ENCODE measurements at places on chromosomes 4 and X.

GRCh38 chr4:26566133-26566532, 17.8 kb upstream of the TBC1D19 start:
- no peak overlapping the region for H3K4me3 ChIP-seq
- H3K36me3 ChIP-seq: no peaks in the 10 kb centered on the region
- no peaks in the 10 kb centered on the region for H3K27me3 ChIP-seq
- no peak for DNase-seq
- H3K4me1 ChIP-seq: no peaks in the 10 kb centered on the region

GRCh38 chr4:87165892-87166291, 54.5 kb downstream of the KLHL8 start:
- no peak for DNase-seq

- DNase-seq: no peak
- peaks cover 11% of the 10 kb centered on the region for H3K4me1 ChIP-seq
- no peak overlapping the region for H3K4me3 ChIP-seq
- no peaks in the 10 kb centered on the region for H3K27me3 ChIP-seq
- H3K36me3 ChIP-seq: no peaks in the 10 kb centered on the region
Observed at GRCh38 chr4:124429746-124430250, 282.7 kb downstream of the ANKRD50 start.

- no peaks in the 10 kb centered on the region for H3K27me3 ChIP-seq
- no peak for DNase-seq
- H3K36me3 ChIP-seq: peaks cover 56% of the 10 kb centered on the region
- peaks cover 1% of the 10 kb centered on the region for H3K4me1 ChIP-seq
- no peak overlapping the region for H3K4me3 ChIP-seq
Observed at GRCh38 chr4:118801895-118802575, 33.9 kb downstream of the SEC24D start.

DNA sequence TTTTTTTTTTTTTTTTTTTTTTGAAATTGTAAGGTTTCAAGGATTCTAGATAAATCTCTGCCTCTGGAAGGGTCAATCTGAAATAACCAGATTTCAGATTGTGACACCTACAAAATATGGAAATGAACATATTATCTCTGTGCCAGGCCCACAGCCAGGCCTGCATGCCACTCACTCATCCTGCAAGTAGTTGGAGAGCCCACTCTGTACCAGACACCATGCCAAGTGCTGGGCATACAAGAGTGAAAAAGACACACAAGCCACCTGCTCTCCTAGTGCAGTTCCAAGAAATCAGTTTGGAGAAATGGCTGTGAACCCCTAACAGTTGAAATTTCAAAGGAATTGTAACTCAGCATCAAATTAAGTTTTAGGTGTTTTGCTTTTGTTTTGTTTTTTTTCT, 145.9 kb upstream of the NOCT start:
- no peaks in the 10 kb centered on the region for H3K36me3 ChIP-seq
- no peaks in the 10 kb centered on the region for H3K27me3 ChIP-seq
- no peak overlapping the region for H3K4me3 ChIP-seq
- no peak overlapping the region for H3K27ac ChIP-seq
- no peaks in the 10 kb centered on the region for H3K4me1 ChIP-seq
- no peak for DNase-seq

- no peak overlapping the region for H3K27ac ChIP-seq
- H3K27me3 ChIP-seq: no peaks in the 10 kb centered on the region
- no peak for DNase-seq
Observed at GRCh38 chr4:146486565-146486964, 35.2 kb downstream of the SLC10A7 start.

DNA sequence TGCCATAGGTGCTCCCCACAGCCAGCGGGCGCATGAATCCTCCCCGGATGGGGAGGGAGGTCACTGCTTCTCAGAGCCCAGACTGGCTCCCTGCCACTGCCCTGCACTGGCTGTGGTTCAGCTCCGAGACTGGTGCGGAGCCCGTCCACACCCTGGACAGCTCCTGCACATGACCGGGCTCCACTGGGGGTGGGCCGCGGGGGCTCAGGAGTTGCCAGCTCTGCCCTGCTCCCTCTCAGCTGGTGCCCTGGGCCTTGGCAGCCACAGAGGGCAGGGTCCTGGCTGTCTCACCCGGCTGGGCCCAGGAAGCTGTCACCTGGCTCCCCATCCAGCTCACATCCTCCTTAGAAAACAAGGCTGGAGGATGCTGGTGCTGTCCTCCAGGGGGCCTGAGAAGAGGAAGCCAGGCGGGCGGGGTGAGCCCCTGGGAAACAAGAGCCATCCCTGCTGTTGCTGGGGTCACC, 64.9 kb upstream of the ADRA2C start:
- DNase-seq: no peak
- H3K4me1 ChIP-seq: no peaks in the 10 kb centered on the region
- no peaks in the 10 kb centered on the region for H3K36me3 ChIP-seq

DNA sequence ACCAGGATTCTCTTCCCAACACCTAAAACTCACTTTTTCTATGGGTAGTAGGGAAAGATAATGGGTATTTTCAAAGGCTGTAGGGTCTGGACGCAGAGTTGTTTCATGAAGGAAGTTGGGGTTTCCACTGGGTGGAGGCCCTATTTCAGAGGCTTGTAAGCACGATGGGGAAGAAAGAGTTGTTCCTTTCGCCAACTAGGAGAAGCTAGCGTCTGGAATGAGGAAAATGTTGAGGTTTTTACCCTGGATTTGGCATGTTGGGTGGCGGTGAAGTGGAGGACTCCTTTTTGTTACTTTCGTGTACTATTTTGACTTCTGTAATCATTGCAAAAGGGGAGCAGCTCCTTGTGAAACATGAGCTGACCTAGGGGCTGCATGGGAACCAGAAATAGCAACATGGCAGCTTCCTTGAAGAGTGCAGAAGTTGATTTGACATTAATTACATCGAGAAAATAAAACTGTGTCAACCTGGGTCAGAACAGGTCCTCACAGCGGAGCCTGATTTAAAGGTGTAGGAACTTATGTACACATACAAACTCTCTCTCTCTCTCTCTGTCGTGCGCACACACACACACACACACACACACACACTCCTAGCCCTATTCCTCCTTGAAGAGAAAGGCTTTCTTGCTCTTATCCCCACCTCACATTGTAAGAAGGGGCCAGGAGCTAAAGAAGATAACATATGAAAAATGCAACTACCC, 19.1 kb downstream of the VSIG4 start:
- H3K27me3 ChIP-seq: no peaks in the 10 kb centered on the region
- no peak overlapping the region for H3K4me3 ChIP-seq

- no peaks in the 10 kb centered on the region for H3K36me3 ChIP-seq
- no peak for DNase-seq
- H3K4me3 ChIP-seq: no peak overlapping the region
- no peaks in the 10 kb centered on the region for H3K27me3 ChIP-seq
- no peaks in the 10 kb centered on the region for H3K4me1 ChIP-seq
- H3K27ac ChIP-seq: no peak overlapping the region
Observed at GRCh38 chrX:43644124-43644701, 11.9 kb upstream of the MAOA start.

- H3K36me3 ChIP-seq: no peaks in the 10 kb centered on the region
- H3K4me3 ChIP-seq: no peak overlapping the region
- no peak overlapping the region for H3K27ac ChIP-seq
- no peaks in the 10 kb centered on the region for H3K27me3 ChIP-seq
Observed at GRCh38 chrX:39609941-39610340, 487.8 kb downstream of the BCOR start.

DNA sequence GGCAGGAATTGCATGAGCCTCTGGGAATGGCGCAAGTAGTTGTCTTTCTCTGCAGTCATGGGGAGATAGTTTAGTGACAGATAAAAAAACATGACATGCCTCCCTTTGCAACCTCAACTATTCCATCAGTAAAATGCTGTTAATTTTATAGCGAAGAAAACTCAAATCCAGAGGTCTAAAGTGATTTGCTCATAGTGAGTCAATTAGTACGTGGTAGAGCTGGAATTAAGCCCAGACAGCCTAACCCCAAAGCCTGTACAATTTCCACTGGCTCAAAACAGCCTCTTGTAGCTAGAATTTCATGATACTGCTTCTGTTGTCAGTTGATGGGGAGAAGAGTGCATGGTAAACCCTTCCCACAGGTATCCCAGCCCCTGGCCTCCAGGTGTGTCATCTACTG, 81.3 kb upstream of the TRPC5 start:
- no peak overlapping the region for H3K4me3 ChIP-seq
- H3K27ac ChIP-seq: no peak overlapping the region
- H3K36me3 ChIP-seq: no peaks in the 10 kb centered on the region
- DNase-seq: no peak

DNA sequence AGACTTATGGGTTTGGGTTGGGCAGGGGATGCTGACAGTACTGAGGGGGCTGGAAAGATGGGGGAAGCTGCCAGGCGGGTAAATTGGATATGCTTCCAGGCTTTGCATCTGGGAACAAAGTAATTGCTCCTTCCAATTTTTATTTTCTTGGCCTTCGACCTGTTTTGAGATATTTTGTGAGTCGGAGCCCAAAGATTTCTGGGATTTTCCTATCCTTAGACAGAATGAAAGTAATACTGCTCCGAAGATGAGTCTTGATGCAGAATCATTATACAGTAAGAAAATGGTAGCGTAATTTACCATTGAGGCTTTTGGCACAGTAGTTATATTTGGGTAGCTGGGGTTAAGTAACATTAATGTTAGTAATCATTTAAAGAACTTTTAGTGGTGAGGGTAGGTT, 1.4 kb downstream of the SMARCA5 start:
- peak overlapping the region; percentile 95 for H3K27ac ChIP-seq
- peak overlapping the region; percentile 97 for H3K4me3 ChIP-seq
- peaks cover 13% of the 10 kb centered on the region for H3K4me1 ChIP-seq
- no peak for DNase-seq
- H3K36me3 ChIP-seq: peaks cover 8% of the 10 kb centered on the region

DNA sequence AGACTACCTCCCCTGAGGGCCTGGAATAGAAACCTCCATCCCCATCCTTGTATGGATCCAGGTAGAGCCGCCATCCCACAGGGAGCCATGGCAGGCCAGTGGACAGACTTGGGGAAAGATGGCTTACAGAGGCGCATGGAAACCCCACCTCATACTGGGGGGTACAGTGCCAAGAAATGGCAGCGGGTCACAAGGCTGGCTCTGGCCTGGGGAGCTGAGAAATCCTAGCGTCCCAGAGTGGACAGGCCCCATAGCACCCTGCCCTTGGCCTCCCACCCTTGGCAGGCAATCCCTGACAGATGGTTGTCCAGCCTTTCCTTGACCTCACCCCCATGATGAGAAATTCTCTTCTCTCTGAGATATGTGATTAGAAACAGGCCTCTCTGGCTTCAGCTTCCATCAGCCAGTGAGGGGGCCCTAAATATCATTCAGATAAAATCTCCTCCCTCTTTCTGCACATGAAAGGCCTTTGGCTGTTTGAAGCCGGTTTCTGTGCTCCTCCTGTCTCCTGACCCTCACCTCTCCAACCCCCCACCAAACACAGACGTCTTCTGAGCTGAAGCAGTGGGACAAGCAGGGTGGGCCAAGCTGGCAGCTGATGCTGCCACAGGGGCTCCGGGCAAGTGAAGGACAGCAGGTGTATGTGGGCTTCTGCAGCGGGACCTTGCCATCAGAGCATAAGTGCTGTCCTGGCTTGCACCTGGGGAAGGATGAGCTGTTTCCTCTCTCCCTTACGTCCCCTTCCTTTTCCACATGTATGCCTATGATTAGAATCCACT, 204.4 kb upstream of the MAMLD1 start:
- no peaks in the 10 kb centered on the region for H3K4me1 ChIP-seq
- H3K4me3 ChIP-seq: no peak overlapping the region
- no peak for DNase-seq
- H3K36me3 ChIP-seq: no peaks in the 10 kb centered on the region
- no peak overlapping the region for H3K27ac ChIP-seq

- no peak for DNase-seq
- no peak overlapping the region for H3K4me3 ChIP-seq
- no peaks in the 10 kb centered on the region for H3K36me3 ChIP-seq
- H3K4me1 ChIP-seq: no peaks in the 10 kb centered on the region
- no peaks in the 10 kb centered on the region for H3K27me3 ChIP-seq
Observed at GRCh38 chrX:134469486-134469885, 9.5 kb downstream of the HPRT1 start.

DNA sequence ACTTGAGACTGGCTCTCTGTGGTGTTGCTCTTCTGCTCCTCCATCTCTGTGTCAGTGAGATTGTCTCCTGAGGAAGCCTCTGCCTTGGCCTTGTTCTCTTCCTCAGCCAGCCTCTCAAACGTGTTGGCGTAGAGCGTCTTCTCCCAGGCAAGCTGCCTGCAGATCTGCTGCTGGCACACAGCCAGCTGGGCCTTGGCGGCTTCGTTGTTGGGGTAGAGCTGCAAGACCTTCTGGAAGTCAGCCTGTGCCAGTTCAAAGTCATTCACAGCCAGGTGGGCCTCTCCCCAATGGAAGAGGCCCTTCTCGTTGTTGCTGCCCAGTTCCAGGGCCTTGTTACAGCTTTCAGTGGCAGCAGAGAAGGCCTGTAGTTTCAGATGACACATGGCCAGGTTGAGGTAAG, 159.1 kb downstream of the NDST3 start:
- H3K4me3 ChIP-seq: no peak overlapping the region
- no peaks in the 10 kb centered on the region for H3K36me3 ChIP-seq
- no peaks in the 10 kb centered on the region for H3K27me3 ChIP-seq
- no peak overlapping the region for H3K27ac ChIP-seq
- H3K4me1 ChIP-seq: no peaks in the 10 kb centered on the region

GRCh38 chrX:45619290-45619689, 418.6 kb upstream of the DIPK2B start:
- no peaks in the 10 kb centered on the region for H3K4me1 ChIP-seq
- DNase-seq: no peak
- no peak overlapping the region for H3K4me3 ChIP-seq
- H3K27me3 ChIP-seq: no peaks in the 10 kb centered on the region

DNA sequence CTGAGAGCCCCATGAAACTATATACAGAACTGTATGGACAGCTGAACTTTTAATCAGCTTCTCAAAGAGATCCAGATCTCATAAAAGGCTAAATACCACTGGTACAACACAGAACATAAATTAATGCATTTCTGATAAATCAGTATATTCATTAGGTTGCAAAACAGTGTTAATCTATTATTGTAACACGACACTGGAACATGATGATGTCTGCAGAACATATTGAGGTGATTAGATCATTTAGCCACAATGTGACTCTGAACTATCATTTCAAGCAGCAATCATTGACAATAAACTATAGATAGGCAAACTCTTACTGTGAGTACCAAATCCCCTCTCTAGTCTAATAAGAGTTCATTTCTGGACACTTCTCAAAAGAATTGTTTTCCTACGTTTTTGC, 50.3 kb downstream of the GASK1B start:
- no peaks in the 10 kb centered on the region for H3K4me1 ChIP-seq
- no peaks in the 10 kb centered on the region for H3K27me3 ChIP-seq
- H3K27ac ChIP-seq: no peak overlapping the region
- no peak for DNase-seq

GRCh38 chr4:159292137-159292896, 189.4 kb downstream of the RAPGEF2 start:
- no peaks in the 10 kb centered on the region for H3K4me1 ChIP-seq
- H3K36me3 ChIP-seq: no peaks in the 10 kb centered on the region
- no peak overlapping the region for H3K27ac ChIP-seq

- no peaks in the 10 kb centered on the region for H3K36me3 ChIP-seq
- H3K4me1 ChIP-seq: no peaks in the 10 kb centered on the region
- H3K4me3 ChIP-seq: no peak overlapping the region
- H3K27ac ChIP-seq: no peak overlapping the region
- no peak for DNase-seq
Observed at GRCh38 chr4:31241504-31242106, 521.4 kb downstream of the PCDH7 start.

- H3K36me3 ChIP-seq: no peaks in the 10 kb centered on the region
- H3K4me1 ChIP-seq: no peaks in the 10 kb centered on the region
- H3K27me3 ChIP-seq: no peaks in the 10 kb centered on the region
- DNase-seq: no peak
- no peak overlapping the region for H3K4me3 ChIP-seq
- H3K27ac ChIP-seq: no peak overlapping the region
Observed at GRCh38 chr4:47747846-47748494, 89.9 kb downstream of the CORIN start.

All from liver (tissue), 10 donors.